ENCODE measurements at places on chromosomes 3 and 15.

GRCh38 chr15:98668566-98669308, 20.4 kb downstream of the IGF1R start:
- peak; percentile 42 for DNase-seq

GRCh38 chr3:22587446-22587845, 615.7 kb upstream of the UBE2E2 start:
- DNase-seq, result no peak

- DNase-seq, result no peak
Observed at GRCh38 chr3:156793400-156793799, 32.8 kb upstream of the LEKR1 start.

- no peak for DNase-seq
Observed at GRCh38 chr3:59310736-59311135, 260.9 kb upstream of the CFAP20DC start.

- no peak for DNase-seq
Observed at GRCh38 chr15:49083401-49084284, 37.4 kb upstream of the SECISBP2L start.

DNA sequence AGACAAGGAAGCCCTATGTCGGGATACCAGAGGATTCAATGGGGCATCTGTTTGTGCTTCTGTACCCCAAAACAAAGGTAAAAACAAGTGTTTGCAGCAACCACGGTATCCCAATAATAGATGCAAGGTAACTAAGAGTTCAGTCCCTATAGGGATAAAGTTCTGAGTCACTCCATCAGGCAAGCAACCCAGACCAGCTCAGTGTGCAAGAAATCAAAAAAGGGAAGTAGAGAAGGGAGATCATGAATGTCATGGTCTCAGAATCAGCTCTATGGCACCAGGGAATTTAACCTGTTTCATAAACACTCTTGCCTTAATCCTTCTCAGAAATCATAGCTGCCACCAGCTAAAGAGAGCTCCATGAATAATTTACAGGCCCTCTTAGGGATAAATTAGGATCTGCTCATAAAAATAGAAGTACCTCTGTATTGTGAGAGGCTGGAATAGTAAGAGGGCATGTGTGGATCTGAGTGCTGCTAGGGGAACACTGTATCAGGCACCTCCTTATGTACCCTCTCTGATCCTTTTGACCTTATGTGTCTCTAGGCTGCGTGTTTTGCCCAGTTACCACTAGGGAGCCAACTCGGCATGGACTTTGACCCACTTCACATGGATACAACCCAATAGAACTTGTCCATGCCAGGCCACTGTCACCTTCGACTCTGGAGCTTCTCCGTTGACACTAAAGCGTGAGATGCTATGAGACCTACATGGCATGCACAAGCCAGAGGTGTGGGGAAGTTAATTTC, 754.6 kb downstream of the AGBL1 start:
- DNase-seq, result no peak

DNA sequence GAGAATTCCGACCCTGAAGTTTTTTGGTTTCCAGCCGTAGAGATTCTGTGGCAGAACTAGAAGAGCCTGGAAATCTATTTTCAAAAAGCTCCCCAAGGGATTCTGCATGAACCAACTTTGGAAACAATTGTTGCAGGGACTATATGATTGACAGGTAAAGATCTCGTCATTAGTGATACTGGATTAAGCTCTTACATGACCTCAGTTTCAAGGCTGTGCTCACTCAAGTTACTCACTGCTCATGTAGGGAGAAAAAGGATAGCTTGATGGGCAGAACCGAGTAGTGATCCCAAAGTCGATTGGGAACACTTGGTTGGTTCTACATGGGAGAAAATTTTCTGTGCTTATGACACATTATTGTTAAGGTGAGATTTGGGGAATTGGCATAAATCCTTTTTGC, 142.3 kb upstream of the RASGRP1 start:
- DNase-seq, result no peak

GRCh38 chr3:102484363-102484762, 49.5 kb downstream of the ZPLD1 start:
- DNase-seq, result no peak

GRCh38 chr15:23853286-23853685, 166.2 kb upstream of the NDN start:
- no peak for DNase-seq

DNA sequence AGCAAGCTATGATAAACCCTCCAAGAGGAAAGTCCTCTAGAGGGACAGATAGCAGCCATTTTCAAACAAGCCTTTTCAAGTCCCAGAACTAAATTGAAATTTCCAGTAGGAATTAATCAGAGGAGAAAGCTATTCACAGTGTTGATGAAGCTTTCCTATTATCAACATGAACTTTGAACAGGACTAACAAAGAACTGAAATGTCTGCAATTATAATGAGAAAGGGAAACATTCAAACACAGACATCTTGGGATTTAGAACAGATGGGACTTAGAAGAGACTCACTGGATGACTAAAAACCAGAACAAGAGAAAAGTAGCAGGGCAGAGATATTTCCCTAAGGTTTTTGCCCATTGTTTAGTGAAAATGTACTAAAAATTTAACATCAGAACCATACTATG, 622.1 kb upstream of the UBE2E2 start:
- no peak for DNase-seq

GRCh38 chr3:105473521-105474223, 107.0 kb downstream of the ALCAM start:
- DNase-seq, result no peak

- DNase-seq, result no peak
Observed at GRCh38 chr3:53795176-53795575, 51.0 kb downstream of the CHDH start.

GRCh38 chr15:65176056-65176455, 9.1 kb downstream of the CLPX start:
- no peak for DNase-seq

DNA sequence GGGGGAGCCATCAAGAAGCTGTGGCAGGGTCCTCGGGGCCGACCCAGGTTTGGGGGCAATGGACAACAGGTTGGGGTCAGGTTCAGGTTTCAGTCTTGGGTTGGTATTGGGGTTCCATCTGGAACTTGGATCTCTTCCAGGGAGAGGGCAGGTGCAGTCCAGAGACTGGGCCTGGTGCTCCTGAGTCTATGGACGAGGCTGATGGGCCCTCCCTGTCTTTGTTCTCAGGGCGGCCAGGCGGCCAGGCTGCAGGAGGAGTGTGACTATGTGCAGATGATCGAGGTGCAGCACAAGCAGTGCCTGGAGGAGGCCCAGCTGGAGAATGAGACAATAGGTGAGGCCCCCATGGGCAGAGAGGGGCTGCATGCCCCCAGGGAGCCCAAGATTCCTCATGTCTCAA, 11.1 kb downstream of the VIPR1 start:
- no peak for DNase-seq

- no peak for DNase-seq
Observed at GRCh38 chr3:40124918-40125317, 184.6 kb upstream of the EIF1B start.
